Forelimb muscle (tissue), 1 donor: ENCODE measurements at places on chromosomes 12 and 14. TPM values are rescaled to one million over a fixed set of nuclear protein-coding genes. Genes with fewer than 3 reads are reported as not detected.

HOXC5 gene
- polyA plus RNA-seq: 0.52 TPM

CCDC175 gene
- not detected for polyA plus RNA-seq

CD27 gene
- polyA plus RNA-seq: 1.5 TPM

PTHLH gene
- 1.4 TPM for polyA plus RNA-seq

OTUB2 gene
- 0.49 TPM for polyA plus RNA-seq

CATSPERB gene
- 0.09 TPM for polyA plus RNA-seq

FBXL14 gene
- polyA plus RNA-seq: 4.5 TPM

SMCO2 gene
- not detected for polyA plus RNA-seq

HSPA2 gene
- polyA plus RNA-seq: 5.0 TPM

NRIP2 gene
- polyA plus RNA-seq: 6.2 TPM

RTL1 gene
- 60.5 TPM for polyA plus RNA-seq

TSPAN8 gene
- polyA plus RNA-seq: 0.96 TPM

BAZ2A gene
- polyA plus RNA-seq: 41.3 TPM

NEUROD4 gene
- not detected for polyA plus RNA-seq

ERP27 gene
- 0.11 TPM for polyA plus RNA-seq

C12orf60 gene
- polyA plus RNA-seq: 1.1 TPM

NFATC4 gene
- 39.2 TPM for polyA plus RNA-seq

CRIP1 gene
- polyA plus RNA-seq: 28.4 TPM

TGM1 gene
- polyA plus RNA-seq: 0.86 TPM

ZNF385A gene
- 22.1 TPM for polyA plus RNA-seq

IL26 gene
- not detected for polyA plus RNA-seq

KRT1 gene
- 1.0 TPM for polyA plus RNA-seq

CELA1 gene
- polyA plus RNA-seq: not detected

CCDC177 gene
- polyA plus RNA-seq: not detected

TSHR gene
- 0.65 TPM for polyA plus RNA-seq

BHLHE41 gene
- polyA plus RNA-seq: 2.6 TPM

NTS gene
- polyA plus RNA-seq: 0.68 TPM

PLCZ1 gene
- polyA plus RNA-seq: 0.16 TPM

CD163L1 gene
- 7.4 TPM for polyA plus RNA-seq

CAPZA3 gene
- polyA plus RNA-seq: not detected

ATN1 gene
- 70.4 TPM for polyA plus RNA-seq

RASAL1 gene
- not detected for polyA plus RNA-seq

HOXC4 gene
- 9.1 TPM for polyA plus RNA-seq

STYK1 gene
- polyA plus RNA-seq: 0.13 TPM

RAPGEF3 gene
- polyA plus RNA-seq: 11.6 TPM

E2F7 gene
- 2.9 TPM for polyA plus RNA-seq

SMIM41 gene
- polyA plus RNA-seq: 0.18 TPM

DHRS2 gene
- polyA plus RNA-seq: 0.11 TPM

AKAP5 gene
- 0.44 TPM for polyA plus RNA-seq

PCED1B gene
- 0.47 TPM for polyA plus RNA-seq

CSRNP2 gene
- polyA plus RNA-seq: 26.4 TPM

SIX6 gene
- 0.08 TPM for polyA plus RNA-seq

AJUBA gene
- 44.8 TPM for polyA plus RNA-seq

GDF3 gene
- not detected for polyA plus RNA-seq

LMO3 gene
- polyA plus RNA-seq: 0.95 TPM

FSCB gene
- not detected for polyA plus RNA-seq

GPHN gene
- polyA plus RNA-seq: 13.0 TPM

ACTN1 gene
- polyA plus RNA-seq: 38.3 TPM

KRT6C gene
- not detected for polyA plus RNA-seq
